Activated CD4-positive, alpha-beta T cell treated with anti-CD3 and anti-CD28 coated beads, Interleukin-2, amount 50 U/mL, for 24 hours (primary cell): ENCODE measurements at places on chromosomes 1 and 21.

DNA sequence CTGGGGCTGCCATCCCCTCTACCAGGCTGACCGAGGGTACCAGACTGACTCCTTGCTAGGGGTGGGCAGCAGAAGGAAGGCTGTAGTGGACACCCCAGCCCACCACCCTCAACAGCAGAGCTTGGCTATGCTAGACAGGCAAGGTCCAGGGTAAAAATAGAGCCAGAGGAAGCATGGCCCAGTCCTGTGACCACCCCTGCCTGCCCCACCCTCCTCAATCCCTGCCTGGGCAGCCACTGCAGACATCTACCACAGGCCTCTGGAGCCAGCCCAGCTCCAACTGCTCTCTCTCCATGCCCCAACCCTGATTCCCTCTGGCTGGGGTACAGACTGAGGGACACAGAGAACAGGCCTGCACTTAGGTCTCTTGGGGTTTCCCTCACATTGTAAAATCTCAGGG, 1.7 kb downstream of the S100A1 start:
- no peak for DNase-seq

GRCh38 chr1:48216313-48216712, 6.2 kb upstream of the SLC5A9 start:
- DNase-seq = no peak

GRCh38 chr1:58136387-58136786, 410.1 kb downstream of the OMA1 start:
- DNase-seq = no peak

GRCh38 chr1:3707298-3707938, 44.8 kb upstream of the CCDC27 start:
- no peak for DNase-seq

- DNase-seq = no peak
Observed at GRCh38 chr1:54970901-54971300, 9.5 kb upstream of the TMEM61 start.
